ENCODE measurements at places on chromosomes 1 and 21. TPM values are rescaled to one million over a fixed set of nuclear protein-coding genes. Genes with fewer than 3 reads are reported as not detected.

DNA sequence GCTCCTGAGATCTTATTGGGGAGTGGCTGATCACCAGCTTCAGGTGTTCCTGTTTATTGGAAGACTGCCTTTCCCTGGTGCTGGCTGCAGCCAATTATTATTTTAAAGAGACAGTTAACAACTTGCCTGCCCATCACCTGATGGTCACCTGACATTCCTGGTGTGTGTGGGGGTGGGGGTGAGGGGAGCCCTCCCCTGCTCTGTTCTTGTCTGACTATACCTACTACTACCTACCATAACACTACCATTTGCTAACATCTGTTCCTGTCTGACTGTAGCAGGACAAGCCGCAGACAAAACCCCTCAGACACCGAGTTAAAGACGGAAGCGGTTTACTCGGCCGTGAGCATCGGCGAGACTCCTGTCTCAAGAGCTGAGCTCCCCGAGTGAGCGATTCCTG is 54.9 kb upstream of the NBPF3 start:
- no peak for DNase-seq

- no peak for DNase-seq
Measured at GRCh38 chr1:31760471-31761470, 3.4 kb downstream of the ADGRB2 start.

- no peak for DNase-seq
Measured at GRCh38 chr1:1684031-1684681, 8.4 kb downstream of the SLC35E2B start.

DNA sequence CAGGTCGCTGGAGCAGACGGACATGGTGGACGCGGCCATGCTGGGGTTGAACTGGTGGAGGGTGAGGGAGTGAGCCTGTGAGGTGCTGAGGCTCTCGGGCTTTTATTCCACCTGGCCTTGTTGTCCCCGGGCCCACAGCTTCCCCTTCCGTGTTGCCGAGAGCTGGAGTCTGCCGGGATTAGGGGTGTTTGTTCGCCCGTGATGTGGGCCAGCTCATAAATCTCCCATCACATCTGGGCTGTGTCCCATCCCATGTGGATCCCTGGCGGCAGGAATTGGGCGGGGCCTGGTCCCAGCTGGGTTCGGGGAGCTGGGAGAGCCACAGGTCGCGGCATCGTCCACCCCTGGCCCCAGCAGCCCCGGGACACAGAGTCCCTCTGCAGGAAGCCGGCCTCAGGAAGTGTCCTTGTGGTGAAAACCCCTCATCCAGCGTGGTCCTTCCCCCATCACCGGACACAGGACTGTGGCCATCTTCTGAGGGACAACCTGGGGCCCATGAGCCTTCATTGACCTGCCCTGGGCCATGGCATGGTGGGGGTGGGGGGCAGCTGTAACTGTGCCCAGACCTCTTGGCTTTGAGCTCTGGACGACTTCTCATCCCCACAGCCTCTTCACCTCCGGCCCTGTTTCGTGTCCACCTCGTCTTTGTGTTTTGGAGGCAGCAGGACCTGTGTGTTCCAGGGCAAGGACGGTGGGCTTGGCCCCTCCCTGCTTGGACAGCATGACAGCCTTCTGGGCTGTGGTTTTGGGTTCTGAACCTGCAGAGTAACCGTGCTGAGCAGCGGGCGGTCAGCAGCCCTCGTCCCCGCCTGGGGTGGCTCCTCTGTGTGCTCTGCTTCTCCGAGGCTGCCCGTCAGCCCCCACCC is at the start of gene KRTAP10-6:
Gene KRTAP10-6 (minus strand): TSS at position 60 of the 866 bp plus-strand sequence. CDS start 21 bp downstream, at position 39.
- no peak for DNase-seq

DNA sequence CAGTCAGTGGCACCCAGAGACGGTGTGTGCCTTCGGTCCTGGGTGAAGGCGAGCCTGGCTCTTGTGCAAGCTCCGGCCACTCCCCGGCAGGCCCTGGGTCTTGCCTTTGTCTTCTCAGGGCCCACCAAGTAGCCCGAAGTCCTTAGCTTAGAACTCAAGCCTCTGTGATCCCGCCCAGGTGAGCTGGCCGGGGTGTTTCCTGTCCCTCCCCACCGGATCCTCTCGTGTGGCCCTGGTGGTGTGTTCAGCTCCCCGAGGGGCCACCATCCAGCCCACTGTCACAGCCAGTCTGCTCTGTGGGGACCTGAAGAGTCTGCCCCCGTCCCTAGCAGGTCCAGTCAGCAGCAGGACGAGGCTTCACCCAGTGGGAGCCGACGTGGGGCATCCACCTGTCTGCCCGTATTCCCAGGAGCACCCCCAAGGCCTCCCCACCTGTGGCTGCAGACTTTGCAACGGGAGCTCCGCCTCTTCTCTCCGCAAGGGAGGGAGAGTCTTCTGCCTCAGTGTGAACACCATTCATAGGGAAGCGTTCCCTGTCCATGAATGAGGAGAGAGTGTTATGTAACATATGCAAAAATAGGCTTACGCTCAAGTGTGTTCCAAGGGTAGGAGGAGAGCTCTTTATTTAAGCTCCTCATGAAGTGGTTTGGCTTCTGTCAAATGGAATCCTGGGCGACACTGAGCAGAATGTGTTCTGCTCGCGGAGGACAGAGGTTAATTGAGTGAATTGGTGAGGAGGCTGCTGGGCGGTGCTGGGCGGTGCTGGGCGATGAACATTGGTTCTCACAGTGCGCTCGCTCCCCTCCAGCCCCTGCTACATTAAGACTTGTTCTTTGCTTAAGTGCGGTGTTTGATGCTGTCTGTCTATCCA is 108.9 kb downstream of the CRYAA start:
- DNase-seq, result no peak

DNA sequence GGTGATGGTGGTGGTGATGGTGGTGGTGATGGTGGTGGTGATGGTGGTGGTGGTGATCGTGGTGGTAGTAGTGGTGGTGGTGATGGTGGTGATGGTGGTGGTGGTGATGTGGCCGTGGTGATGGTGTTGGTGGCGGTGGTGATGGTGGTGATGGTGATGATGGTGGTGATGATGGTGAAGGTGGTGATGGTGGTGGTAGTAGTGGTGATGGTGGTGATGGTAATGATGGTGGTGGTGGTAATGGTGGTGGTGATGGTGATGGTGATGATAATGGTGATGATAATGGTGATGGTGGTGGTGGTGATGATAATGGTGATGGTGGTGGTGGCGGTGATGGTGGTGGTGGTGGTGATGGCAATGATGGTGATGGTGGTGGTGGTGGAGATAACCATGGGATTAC is 6.8 kb upstream of the COL6A2 start:
- DNase-seq, result no peak

DNA sequence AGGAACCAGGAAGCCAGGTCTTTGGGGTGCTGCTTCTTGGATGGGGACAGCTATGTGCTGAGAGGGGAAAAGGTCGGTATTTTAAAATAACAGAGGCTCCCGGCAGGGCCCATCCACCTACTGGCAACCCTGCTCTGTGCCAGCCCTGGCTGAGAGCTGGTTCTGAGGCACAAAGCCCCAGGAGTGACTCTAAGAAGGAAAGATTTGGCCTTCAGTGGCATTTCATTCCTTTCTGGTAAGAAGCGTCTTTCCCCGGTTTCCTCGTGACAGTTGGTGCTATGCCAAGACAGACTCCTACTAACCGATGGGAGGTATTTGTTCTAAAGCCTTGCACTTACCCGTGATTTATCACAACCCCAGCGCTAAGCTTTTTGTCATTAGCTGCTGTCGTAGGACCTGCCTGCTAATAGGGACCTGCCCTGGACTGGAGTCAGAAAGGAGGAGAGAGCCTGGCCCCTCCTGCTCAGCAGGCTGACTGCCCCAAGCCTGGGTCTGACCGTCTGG is 123.1 kb upstream of the ADAR start:
- DNase-seq, result no peak

- DNase-seq, result no peak
Measured at GRCh38 chr1:235297579-235297978, 30.4 kb downstream of the ARID4B start.

GRCh38 chr1:179591592-179592580 is at the start of gene TDRD5:
Gene TDRD5, plus strand, starts transcription at chr1:179591832. Its CDS starts 784 bp downstream, at chr1:179592616.
- peak; percentile 31 for DNase-seq

- no peak for DNase-seq
Measured at GRCh38 chr1:233188061-233188460, 107.5 kb downstream of the PCNX2 start.

DNA sequence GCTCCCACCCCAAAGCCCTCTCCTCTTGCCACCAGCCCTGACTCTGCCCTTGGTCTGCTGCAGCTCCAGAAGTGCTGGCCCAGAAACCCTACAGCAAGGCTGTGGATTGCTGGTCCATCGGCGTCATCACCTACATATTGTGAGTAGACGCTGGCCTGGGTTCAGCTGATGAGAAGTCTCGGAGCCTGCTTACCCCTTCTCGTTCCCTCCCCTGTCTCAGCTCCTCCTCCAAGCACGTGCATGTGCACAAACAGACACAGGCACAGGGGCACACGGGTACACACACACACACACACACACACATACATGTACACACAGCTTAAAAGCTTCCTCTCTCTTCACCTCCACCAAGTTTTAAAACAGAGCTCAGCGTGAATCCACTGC is 24.3 kb downstream of the CAMK1G start:
- no peak for DNase-seq

DNA sequence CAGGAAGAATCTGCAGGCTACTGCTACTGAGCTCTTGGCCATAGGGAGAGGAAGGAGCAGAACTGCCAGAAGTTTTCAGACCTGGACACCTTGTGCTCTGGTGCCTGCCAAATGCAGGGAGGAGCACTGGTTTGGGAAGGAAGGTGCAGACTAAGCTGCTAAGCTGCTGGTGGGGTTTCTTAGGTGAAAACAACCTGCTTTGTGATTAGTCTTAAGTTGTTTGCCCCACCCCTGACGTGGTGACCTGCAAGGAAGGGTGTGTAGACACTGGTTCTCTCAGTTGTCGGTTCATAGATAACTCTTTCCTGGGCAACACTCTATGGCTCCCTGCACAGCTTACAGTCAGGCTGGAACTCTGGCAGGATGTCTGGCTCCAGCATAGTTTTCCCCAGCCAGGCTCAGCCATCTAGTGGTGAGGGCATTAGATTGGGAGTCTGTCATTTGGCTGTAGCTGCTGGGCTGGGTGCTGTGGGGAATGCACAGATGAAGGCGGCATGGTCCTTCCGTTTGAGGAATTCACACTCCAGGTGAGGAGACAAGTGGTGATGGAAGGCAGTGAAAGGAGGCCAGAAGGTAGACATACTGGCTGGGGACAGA is 10.3 kb upstream of the S100A10 start:
- DNase-seq, result no peak

GRCh38 chr21:42550817-42551216 is 37.2 kb downstream of the SLC37A1 start:
- no peak for DNase-seq

RIPPLY3 gene
- 1.9 TPM for polyA plus RNA-seq

FMO1 gene
- polyA plus RNA-seq, result 233 TPM

MARK1 gene
- polyA plus RNA-seq, result 10.9 TPM

FCMR gene
- polyA plus RNA-seq, result 1.8 TPM

DDAH1 gene
- polyA plus RNA-seq, result 131 TPM

MX2 gene
- 2.4 TPM for polyA plus RNA-seq

NTRK1 gene
- 0.92 TPM for polyA plus RNA-seq

SYCP1 gene
- polyA plus RNA-seq, result 0.53 TPM

Measured in renal cortex interstitium (tissue), 15 donors.